ENCODE measurements at places on chromosomes 12 and 14.

- no peak for DNase-seq
These were observed 390.0 kb upstream of the NOVA1 start for GRCh38 chr14:26987744-26988363.

DNA sequence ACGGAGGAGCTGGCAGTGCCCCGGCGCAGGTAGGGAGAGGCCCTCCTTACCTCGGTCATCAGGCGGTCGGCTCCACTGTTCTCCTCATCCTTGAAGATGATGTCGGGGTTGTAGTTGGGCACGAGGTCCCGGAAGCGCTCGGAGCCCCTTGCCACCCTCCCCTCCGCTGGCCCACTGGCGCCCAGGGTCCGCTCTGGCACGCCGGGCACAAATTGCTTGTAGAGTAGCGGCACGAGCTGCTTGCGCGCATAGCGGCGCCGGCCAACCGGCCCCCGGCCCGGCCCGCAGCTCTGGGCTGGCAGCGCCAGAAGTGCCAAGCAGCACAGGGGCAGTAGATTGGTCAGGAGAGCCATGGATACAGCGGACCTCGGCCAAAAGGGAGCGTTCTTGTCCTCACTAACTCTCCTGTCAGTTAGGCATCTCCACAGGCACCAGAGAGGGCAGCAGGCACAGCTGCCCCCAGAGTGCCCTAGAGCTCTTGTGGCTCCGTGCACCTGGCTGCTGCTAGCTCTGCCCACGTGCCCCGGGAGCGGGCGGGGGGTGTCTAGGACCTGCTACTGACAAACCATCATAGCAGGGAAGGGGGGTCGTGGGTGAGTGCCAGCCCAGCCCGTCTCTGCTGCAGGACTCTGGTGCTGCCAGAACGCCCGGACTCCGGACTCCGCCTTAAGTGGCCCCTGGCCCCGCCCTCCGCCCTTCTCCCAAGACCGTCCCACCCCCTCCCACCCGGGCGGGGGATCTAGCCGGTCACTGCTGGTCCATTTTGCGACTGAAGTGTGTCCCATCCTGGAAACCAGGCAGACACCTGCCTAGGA is at the start of gene DHH:
Gene DHH, minus strand, starts transcription at position 642 of the 815 bp plus-strand sequence. Its CDS starts 289 bp downstream, at position 353.
- DNase-seq, result no peak

DNA sequence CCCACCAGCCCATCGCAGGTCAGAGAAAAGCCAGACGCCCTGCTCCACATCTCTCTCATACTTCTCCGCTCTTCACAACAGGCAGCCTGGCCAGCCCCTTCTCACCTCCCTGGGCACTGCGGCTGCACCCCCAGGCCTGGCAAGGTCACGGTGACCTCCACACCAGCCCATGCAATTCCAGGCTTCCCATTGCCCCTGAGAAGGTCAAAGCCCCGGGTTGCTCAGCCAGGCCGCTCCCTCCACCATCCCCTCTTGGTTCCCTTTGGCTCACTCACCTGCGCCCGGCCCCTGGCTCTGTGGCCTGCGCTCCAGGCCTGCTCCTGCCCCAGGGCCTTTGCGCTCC is 55.4 kb downstream of the GALNT9 start:
- DNase-seq, result no peak

DNA sequence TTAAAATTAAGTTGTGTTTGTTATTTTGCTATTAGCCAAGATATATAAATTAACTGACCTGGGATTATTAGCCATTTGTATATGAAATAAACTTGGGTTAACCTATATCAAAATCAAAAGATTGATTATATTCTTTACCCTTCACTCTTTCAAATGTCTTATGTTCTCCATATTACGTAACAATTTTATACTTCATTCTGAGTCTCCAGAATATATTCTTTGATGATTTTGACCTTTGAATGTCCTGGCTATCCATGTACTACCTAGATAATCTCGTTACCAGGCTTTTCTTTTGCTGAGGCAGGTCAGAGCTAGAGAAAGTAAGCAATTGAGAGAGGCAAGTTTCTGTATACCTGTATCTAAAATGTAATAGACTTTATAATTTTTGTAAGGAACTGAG is 3.6 kb downstream of the PPM1A start:
- DNase-seq, result no peak

DNA sequence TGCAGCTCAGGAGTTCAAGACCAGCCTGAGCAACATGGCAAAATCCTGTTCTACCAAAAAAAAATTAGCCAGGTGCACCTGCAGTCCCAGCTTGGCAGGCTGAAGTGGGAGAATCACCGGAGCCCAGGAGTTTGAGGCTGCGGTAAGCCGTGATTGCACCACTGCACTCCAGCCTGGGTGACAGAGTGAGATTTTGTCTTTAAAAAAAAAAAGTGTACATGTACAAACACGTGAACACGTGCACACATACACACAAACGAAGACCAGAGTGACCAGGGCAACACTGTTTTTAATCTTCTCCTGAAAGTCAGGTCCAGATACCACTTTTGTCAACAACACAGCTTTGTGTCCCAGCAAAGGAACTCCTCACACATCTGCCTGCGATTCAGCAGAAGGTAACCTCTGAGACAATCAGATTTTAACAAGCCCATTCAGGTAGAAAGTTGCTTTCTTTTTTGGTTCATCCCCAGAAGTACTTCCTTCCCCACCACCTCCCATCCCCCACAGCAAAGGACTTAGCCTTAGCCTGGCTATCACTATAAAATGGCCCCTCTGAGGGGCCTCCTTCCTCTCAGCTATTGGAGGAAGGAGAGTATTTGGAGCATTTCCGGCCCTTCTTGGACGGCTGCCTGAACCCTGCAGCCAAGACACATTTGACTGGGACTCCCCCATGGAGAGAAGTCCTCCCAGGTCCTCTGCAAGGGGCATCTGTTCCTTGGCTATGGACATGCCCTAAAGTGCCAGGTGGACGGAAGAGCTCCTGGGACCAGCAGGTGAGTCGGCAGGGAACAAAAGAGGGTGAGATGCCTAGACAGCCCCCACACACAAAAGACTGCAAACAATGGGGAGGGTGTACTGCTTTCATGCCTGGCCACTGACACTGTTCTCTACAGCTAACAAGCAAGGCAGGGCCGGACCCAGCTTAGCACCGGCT is 9.8 kb downstream of the CTDSP2 start:
- DNase-seq, result no peak

- DNase-seq, result no peak
These were observed 148.4 kb downstream of the RPAP3 start for GRCh38 chr12:47557386-47557785.

DNA sequence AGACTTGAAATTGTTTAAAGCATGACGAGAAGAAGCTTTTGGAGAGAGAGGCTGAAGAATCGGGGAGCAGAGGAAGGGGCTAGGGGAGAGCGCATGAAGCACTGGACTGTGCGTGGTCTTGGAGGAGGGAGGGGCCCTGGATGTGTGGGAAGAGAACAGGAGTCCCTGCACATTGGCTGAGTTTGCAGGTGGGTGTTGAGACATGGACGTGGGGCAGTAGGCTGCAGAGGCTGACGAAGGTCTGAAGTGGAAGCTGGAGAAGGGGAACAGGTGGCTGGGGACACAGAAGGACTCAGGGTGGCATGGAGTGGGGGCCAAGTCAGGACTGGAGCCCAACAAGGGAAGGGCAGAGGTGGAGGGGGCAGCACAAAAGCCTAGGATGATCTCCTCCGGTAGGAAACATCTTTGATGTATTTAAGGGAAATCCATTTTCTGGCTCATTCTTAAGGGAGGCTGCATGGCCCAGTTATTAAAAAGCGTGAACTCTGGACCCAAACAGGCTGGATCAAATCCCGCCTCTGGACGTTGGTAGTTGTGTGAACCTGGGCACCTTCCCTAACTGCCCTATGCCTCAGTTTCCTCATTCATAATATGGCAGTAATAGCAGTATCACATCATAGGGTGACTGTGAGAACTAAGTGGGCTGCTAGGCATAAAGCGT is 29.0 kb downstream of the ADGRD1 start:
- no peak for DNase-seq

- DNase-seq, result no peak
These were observed 324.4 kb upstream of the KITLG start for GRCh38 chr12:88904705-88905104.

GRCh38 chr14:82328442-82328841 is 794.8 kb upstream of the SEL1L start:
- no peak for DNase-seq

GRCh38 chr14:48504921-48505320 is 829.5 kb upstream of the MDGA2 start:
- no peak for DNase-seq

DNA sequence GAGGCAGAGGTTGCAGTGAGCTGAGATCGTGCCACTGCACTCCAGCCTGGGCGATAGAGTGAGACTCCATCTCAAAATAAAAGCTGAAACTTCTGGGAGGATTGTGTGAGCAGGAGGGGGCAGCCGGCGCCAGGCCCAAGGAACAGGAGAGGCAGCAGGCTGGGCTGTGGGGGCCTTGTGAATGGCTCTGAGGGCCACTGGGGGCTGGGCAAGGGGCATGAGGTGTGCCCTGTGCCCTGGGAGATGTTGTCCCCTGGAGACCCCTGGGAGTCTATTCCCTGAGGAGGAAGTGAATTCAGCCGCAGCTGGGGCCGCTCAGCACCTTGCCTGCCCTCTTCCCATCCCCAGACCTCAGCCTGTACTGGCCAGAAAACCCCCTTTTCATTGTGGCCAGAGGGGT is 4.9 kb downstream of the LBHD2 start:
- DNase-seq, result no peak

DNA sequence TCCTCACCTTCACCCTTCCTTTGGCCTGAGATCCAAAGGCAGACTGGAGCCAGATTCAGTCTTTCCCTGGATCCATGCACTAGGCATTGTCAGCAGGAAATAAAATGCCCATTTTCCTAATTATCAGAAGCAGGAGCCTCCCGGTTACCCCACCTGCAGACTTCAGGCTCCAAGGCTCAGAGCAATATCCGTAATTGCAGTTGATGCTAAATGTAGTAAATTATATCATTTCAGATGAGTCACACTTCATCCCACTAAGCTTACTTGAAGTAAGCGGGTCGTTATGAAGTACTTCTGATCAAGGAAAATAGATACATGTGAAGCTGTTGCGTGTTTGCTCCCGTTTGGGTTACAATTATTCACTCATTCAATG is 110.7 kb upstream of the SFSWAP start:
- DNase-seq, result no peak

GRCh38 chr12:2318286-2318685 is 265.5 kb downstream of the CACNA1C start:
- DNase-seq, result no peak

- no peak for DNase-seq
These were observed 85.1 kb downstream of the DERA start for GRCh38 chr12:15996254-15996653.

DNA sequence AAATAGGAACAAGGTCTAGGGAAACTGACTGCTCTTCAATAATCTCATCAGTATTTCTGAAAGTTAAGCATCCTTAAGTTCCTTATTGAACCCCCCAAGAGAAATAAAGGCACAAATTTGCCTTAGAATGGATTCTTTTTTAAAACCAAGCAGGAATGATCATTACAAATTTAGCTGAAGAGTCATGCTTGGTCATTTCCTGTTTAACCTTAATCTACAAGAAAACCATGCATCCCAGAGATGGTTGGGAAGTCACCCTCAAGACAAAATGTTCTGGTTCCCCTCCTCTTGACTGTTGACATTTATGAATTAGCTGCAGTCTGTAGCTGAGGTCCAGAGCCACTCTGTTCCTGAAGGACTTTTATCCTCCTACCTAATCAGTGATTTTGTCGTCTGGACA is 291.8 kb upstream of the G2E3 start:
- no peak for DNase-seq

DNA sequence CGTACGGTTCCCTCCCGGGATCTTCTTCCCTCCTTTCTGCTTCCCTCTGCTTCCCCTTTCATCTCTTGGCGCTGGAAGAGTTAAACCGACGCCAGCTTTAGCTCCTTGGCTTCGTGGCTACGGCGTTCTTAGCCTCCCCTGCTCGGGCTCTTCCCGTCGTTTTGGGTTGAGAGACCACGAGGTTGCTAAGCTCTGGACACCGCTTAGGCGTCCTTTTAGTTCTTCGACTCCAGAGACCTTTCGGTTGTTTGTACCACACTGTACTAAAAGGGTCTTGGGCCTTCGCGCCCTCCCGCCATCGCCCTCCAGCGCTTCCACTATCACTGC is 545 bp downstream of the CPSF2 start:
- DNase-seq, result no peak

GRCh38 chr12:41762691-41763090 is 382.0 kb downstream of the GXYLT1 start:
- no peak for DNase-seq

- no peak for DNase-seq
These were observed 322.4 kb downstream of the BCL11B start for GRCh38 chr14:98949481-98950135.

DNA sequence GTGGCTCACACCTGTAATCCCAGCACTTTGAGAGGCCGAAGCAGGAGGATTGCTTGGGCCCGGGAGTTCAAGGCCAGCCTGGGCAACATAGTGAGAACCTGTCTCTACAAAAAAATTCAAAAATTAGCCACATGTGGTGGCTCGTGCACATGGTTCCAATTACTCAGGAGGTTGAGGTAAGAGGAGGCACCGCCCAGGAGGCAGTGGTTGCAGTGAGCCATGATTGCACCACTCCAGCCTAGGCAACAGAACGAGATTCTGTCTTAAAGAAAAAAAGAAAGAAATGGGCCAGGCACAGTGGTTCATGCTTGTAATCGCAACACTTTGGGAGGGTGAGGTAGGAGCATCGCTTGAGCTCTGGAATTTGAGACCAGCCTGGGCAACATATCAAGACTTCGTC is 33.5 kb downstream of the MAP1LC3B2 start:
- DNase-seq, result no peak

DNA sequence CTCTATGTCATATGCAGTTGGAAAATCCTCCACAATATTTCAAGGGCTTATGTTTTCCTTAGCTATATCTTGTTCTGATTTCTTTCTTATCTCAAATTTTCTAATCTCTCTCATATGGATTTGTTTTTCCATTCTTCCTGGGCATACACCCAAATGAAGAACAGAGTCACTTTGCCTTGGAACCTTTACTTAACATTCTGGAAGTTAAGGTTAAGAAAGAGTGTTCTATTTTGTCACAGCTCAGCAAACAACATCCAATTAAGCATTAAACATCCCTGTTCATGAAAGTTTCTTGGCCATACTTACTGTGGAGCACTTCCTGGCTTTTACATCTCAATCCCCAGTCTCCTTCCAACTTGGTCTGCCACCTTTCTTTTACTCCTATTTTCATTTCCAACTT is 5.3 kb downstream of the NAV3 start:
- DNase-seq, result no peak

GRCh38 chr14:102316338-102316742 is 3.2 kb upstream of the ZNF839 start:
- DNase-seq, result no peak

DNA sequence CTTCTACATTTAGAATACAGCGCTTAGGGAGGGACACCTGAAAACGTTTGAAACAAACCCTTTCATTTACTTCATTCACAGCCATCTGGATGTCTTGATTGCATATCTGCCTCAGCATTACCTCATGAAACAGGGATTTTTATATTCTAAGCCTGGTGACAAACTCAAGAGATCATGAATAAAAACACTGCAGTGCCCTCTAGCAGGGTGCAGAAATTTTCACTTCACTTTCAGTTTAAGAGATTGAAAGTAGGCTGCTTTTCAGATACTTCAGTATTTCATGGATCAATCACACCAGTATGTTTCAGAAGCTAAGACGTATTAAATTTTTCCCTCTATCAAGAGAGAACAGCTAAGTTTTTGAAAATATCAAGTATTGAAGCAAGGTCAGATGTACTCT is 467.8 kb downstream of the MDGA2 start:
- DNase-seq, result no peak

GRCh38 chr12:21906919-21907493 is 34.2 kb downstream of the ABCC9 start:
- DNase-seq, result no peak

All from NK-92 treated with Interleukin-12 subunit alpha and Interleukin-12 subunit beta, amount 100 ng/mL, for 24 hours (cell line).